ENCODE measurements at places on chromosomes 7 and 10. TPM values are rescaled to one million over a fixed set of nuclear protein-coding genes. Genes with fewer than 3 reads are reported as not detected.

GRCh38 chr7:116802144-116802745, 60.1 kb upstream of the CAPZA2 start:
- DNase-seq, result no peak

Gene KIF11
- total RNA-seq, result 7.4 TPM

DNA sequence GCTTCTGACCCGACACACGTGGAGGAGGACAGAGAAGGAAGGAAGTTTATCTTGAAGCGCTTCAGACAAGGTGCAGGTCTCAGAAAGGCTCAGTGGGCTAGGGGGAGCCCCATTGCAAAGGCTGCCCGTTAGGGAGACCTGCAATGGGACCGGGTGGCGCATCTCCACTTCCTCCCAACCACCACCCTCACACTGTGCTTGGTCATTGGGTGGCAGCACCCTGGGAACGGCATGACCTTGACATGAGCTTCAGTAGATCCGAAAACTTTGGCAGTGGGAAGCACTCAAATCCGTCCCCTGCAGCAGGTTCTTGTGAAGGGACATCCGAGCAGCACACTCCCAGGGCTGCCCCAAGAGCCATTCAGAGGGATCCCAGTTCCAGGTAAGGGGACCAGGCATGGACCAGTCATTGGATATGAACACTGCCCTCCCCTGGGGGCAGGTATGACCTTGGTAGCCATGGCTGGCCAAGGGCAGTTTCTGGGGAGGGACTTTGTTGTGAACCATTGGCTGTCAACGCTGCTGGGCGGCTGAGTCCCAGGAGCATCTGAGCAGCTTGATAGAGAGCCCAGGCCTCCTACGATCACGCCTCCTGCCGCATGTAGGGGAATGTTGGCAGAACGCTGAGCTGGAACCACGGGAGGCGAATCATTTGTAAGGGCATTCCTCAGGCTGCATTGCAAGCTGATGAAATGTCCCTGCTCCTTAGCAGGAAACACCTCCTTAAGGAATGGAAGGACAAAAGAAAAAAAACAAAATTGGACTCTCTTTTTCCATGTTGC, 31.7 kb downstream of the GALNTL5 start:
- no peak for DNase-seq

GRCh38 chr7:21429021-21429420, 1.1 kb downstream of the SP4 start:
- DNase-seq, result no peak

DNA sequence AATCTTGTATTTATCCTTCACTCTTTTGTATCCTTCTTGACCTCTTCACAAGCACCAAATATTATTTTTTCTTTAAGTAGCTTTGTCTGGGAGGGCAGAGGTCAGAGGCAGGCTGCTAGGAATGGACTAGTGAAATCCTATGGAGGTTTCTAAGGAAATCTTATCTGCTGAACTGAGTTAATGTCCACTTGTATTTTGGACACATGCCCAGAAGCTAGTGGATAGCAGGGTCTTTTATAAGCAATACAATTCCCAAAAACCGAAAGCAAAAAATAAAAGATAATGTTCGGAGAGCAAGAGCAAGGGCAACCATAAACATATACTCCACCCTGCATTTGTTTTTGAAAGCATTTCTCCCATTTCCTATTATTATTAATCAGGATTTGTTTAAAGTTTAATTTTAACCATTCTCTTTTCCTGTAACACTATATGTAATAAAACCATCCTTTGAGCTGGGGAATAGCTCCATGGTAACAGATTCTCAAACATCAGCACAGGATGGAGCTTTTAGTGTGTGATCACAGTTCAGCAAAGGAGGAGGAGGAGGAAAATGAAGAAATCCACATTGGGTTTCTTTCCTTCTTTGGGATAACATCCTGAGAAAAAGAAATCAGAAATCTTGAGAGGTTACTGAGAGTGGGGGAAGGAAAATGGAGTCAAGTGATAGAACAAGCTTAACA, 328.2 kb upstream of the LRRN3 start:
- no peak for DNase-seq

Gene UCN3
- not detected for total RNA-seq
